ENCODE measurements at places on chromosomes 1 and 21.

- DNase-seq: peak; percentile 71
Observed at GRCh38 chr21:42777757-42778344, 101.5 kb downstream of the WDR4 start.

DNA sequence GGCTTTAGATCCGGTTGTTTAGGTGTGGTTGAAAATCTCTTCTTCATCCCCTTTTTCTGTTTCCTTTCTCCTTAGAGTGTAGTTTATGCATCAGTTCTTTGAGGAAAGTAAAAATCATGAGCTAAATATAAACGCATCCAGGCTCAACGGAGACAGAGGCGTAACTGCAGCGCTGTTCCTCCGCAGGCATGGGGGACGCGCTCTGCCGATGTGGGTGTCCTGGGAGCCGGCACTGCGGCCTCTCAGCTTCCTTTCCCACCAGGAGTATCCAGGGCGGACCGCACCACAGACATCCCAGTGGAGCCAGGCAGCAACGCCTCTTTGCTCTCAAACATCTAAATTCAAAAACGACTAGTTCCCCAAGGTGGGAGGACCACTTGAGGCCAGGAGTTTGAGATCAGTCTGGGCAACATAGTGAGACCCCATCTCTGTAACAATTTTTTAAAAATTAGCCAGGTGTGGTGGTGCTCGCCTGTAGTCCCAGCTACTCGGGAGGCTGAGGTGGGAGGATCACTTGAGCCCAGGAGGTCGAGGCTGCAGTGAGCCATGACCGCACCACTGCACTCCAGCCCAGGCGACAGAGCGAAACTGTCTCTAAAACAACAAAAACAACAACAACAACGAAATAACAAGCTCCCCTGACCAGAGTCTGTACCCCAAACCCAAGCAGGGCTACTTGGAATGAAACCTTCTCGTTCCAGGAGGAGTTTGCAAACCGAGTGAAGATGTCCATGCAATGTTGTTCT is 16.4 kb downstream of the SLC45A1 start:
- no peak for DNase-seq

DNA sequence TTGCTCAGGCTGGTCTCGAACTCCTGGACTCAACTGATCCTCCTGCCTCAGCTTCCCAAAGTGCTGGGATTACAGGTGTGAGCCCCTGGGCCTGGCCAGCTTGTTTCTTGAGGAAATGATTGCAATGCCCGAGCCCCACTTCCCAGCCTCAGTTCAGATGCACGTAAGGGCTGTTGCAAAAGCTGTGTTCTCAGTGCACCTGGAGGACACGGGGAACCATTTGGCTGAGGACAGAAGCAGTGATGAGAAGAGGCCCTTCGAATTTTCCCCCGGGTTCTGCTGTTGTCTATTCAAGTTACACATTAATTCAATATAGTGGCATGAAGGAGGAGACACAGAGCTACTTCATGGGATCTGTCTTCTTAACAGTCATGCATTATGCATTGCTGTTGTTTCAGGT is 78.8 kb upstream of the WDR26 start:
- DNase-seq: no peak

- no peak for DNase-seq
Observed at GRCh38 chr1:19858893-19859292, 23.3 kb upstream of the OTUD3 start.

DNA sequence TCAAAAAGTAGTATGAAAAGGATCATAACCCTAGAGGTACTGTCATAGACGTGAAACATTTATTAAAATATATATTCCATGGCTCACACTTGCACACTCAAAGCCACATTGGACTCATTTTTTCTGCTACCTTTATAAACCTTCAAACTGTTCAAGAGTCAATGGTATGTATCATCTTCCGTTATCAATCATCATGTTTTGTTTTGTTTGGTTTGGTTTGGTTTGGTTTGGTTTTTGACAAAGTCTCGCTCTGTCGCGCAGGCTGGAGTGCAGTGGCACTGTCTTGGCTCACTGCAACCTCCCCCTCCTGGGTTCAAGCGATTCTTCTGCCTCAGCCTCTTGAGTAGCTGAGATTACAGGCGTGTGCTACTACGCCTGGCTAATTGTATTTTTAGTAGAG is 1.8 kb downstream of the IFNAR2 start:
- DNase-seq: no peak

DNA sequence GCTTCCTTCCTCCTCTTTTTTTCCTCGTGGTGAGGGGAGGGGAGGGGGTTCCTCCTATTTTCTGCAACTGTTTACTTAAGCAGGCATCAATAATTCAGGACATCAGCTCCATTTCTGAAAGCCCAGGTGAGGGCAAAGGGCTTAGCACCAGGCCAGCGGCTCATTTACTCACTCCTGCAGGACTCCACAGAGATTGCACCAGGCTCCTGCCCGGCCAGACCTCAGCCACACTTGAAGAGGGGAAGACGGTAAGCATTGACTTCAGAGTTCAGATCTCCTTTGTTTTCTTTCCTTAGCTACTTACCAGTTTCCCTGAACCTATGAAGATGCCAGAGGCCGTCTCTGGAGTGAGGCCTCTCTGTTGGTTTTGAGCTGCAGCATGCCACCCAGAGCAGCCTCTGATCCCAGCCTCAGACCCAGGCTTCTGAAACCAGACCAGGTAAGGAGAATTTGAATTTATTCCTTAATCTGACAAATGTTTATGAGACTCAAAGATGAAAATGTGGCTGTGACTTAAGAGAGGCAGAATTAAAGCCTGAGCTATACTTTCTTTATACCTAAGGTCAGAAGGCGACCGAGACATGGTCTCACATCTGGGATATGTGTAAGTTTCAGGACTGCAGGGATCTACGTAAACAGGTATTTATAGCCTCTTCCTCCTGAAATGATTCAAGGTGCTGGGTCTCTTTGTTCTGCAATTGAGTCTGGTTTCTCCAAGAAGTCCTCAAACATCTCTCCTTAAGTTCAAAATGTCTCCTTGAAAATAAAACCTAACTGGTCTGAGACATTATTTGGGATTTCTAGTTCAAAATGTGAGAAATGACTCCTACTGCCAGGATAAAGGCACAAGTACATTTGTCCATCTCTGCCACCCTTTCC is 272.5 kb upstream of the RUNX1 start:
- DNase-seq: no peak
